ENCODE measurements at places on chromosomes 16 and 17. TPM values are rescaled to one million over a fixed set of nuclear protein-coding genes. Genes with fewer than 3 reads are reported as not detected.

DNA sequence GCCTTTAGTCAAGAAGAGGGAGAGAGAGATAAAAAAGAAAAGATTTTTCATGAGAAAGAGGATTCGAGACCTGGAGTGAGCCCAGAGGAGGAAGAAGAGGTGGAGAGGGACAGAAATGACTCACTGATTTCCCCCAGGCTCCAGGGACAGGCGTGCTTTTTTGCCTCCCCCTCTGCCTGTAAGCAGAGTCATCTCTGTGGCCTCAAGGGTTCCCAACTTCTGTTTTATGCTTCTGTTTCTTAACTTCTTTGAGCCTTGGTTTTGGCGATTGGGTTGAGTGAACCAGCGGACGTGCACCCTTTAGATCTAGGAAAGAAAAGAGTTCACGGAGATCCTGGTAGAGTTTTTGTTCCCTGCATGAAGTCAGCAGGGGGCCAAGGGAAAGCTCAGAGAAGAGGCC is 147.9 kb upstream of the NOL11 start:
- H3K27ac ChIP-seq = no peak overlapping the region
- no peaks in the 10 kb centered on the region for H3K36me3 ChIP-seq
- no peak overlapping the region for H3K4me3 ChIP-seq
- no peak for DNase-seq
- no peaks in the 10 kb centered on the region for H3K27me3 ChIP-seq

GRCh38 chr17:77959126-77959925 is 823 bp downstream of the TNRC6C start:
- no peaks in the 10 kb centered on the region for H3K36me3 ChIP-seq
- H3K27ac ChIP-seq = no peak overlapping the region
- DNase-seq = no peak
- peak overlapping the region; percentile 63 for H3K4me3 ChIP-seq

Gene ADORA2B
- total RNA-seq = 9.8 TPM

GRCh38 chr16:86448306-86448890 is 61.9 kb upstream of the FOXF1 start:
- H3K4me1 ChIP-seq = peaks cover 6% of the 10 kb centered on the region
- no peak overlapping the region for H3K4me3 ChIP-seq
- no peak overlapping the region for H3K27ac ChIP-seq
- H3K36me3 ChIP-seq = no peaks in the 10 kb centered on the region

Gene ZNF469
- total RNA-seq = 6.3 TPM

Gene KRT15
- 2.8 TPM for total RNA-seq

DNA sequence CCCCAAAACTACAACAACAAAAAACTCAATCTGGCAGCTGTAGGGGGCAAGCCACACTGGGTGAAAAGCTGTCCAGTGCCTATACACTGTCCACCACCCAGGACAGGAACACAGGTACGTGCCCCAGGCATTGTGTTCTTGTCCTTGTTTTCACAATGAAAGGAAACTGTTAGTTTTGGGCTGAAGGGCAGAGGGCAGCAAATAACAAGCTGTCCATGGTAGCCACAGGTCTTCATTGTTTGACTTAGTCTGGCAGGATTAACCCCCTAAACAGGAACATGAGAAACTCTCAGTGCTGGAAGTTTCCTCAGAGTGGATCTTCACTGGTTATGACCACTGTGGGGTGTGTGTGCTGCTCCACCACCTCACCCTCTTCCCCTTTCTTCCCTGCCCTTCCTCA is 224.6 kb upstream of the N4BP1 start:
- H3K27ac ChIP-seq = no peak overlapping the region
- no peak overlapping the region for H3K4me3 ChIP-seq
- no peaks in the 10 kb centered on the region for H3K36me3 ChIP-seq
- H3K4me1 ChIP-seq = no peaks in the 10 kb centered on the region

DNA sequence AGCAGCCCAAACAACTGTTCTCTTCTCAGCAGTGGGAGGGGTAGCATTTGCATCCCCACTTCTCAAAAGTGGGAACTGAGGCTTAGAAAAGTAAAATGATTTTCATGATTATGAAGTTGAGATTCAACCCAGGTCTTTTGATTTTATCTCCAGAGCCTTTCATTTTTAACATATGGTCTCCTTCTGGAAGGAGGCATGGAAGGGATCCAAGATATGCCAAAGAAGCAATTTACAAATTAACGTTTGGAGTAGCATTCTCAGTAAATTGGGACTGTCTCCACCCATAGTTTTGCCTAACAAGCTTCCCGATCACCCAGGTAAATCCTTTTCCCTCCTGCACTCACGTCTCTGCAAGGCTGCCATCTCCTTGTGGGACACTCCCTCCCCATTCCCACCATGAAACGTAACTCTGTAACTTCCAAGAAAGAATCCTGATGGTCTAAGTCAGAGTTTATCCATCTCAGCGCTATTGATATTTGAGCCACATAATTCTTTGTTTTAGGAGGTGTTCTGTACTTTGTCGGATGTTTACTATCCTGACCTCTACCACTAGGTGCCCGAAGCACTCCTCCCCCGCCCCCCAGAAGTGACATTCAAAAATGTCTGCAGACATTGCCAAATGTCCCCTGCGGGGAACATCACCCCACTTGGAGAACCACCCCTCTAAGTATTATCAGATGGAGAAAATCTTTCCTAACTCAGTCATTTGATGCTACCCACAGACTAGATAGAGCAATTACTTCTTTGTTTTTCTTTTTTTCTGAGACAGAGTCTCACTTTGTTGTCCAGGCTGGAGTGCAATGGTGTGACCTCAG is 32.9 kb upstream of the NFAT5 start:
- H3K27ac ChIP-seq = no peak overlapping the region
- H3K4me1 ChIP-seq = peaks cover 26% of the 10 kb centered on the region
- H3K36me3 ChIP-seq = no peaks in the 10 kb centered on the region
- no peaks in the 10 kb centered on the region for H3K27me3 ChIP-seq
- H3K4me3 ChIP-seq = no peak overlapping the region

Gene SMIM36
- total RNA-seq = not detected

GRCh38 chr16:65875381-65876055 is 491.0 kb upstream of the CDH5 start:
- H3K4me3 ChIP-seq = no peak overlapping the region
- no peaks in the 10 kb centered on the region for H3K27me3 ChIP-seq
- no peak overlapping the region for H3K27ac ChIP-seq
- H3K4me1 ChIP-seq = no peaks in the 10 kb centered on the region
- H3K36me3 ChIP-seq = no peaks in the 10 kb centered on the region
- no peak for DNase-seq

Gene TP53TG3
- total RNA-seq = not detected

Gene CDRT15
- total RNA-seq = not detected

DNA sequence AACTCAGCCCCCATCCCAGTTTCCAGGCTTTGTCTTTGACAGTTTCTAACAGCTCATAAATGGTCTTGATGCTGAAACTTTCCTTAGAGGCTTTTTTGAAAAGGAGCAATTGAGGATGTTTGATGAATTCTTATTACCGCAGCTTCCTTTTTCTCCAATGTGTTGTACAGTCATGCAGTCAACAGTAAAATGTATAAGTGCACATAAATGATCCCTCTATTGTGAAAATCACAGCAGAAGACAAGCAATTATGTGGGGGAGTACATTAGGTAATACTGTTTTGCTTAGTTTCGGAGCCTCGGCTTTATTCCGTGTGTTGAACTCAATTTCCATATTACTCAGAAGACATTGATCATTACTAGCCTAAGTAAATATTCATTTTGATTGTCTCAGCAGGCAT is 673.7 kb downstream of the CDH8 start:
- H3K27me3 ChIP-seq = no peaks in the 10 kb centered on the region
- DNase-seq = no peak
- no peaks in the 10 kb centered on the region for H3K36me3 ChIP-seq
- no peaks in the 10 kb centered on the region for H3K4me1 ChIP-seq
- no peak overlapping the region for H3K27ac ChIP-seq
- H3K4me3 ChIP-seq = no peak overlapping the region

GRCh38 chr17:18382441-18383078 is 5.0 kb downstream of the EVPLL start:
- H3K4me3 ChIP-seq = no peak overlapping the region
- no peak overlapping the region for H3K27ac ChIP-seq
- peaks cover 9% of the 10 kb centered on the region for H3K27me3 ChIP-seq

GRCh38 chr16:57999366-57999970 is 1.0 kb downstream of the ZNF319 start:
- H3K36me3 ChIP-seq = peaks cover 14% of the 10 kb centered on the region
- H3K4me3 ChIP-seq = peak overlapping the region; percentile 90
- DNase-seq = peak; percentile 25
- H3K4me1 ChIP-seq = peaks cover 23% of the 10 kb centered on the region
- H3K27ac ChIP-seq = no peak overlapping the region

DNA sequence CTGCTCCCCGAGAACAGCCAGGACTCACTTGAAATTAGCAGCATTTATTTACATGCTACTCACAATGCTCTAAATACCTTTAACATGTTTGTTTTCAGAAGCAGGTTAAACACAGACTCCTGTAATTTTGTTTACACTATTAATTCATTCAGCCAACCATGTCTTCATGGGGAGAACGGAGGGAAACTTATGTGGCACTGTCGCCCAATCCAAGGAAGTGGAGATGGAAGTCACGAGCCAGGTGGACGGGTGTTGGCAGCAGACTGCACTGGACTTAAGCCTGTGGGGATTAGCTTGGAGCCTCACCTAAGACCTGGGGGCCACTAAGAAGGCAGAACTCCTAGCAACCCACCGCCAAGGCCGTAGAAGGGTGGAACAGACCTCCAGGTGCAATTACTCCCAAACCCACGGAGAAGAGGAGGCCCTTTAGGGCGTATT is 8.8 kb upstream of the GFAP start:
- H3K36me3 ChIP-seq = peaks cover 14% of the 10 kb centered on the region
- no peaks in the 10 kb centered on the region for H3K4me1 ChIP-seq
- H3K27ac ChIP-seq = no peak overlapping the region

GRCh38 chr16:2987833-2988232 is 7.6 kb upstream of the PKMYT1 start:
- H3K36me3 ChIP-seq = no peaks in the 10 kb centered on the region
- no peak overlapping the region for H3K4me3 ChIP-seq
- H3K4me1 ChIP-seq = no peaks in the 10 kb centered on the region
- H3K27ac ChIP-seq = no peak overlapping the region

Data from endothelial cell of umbilical vein (primary cell).